Adrenal gland (tissue), 19 donors: ENCODE measurements at places on chromosomes 1 and 21. TPM values are rescaled to one million over a fixed set of nuclear protein-coding genes. Genes with fewer than 3 reads are reported as not detected.

The METTL25B gene
- polyA plus RNA-seq = 17.4 TPM

The PTPRC gene
- 2.5 TPM for polyA plus RNA-seq

The TNFRSF1B gene
- polyA plus RNA-seq = 7.7 TPM

The OR2L5 gene
- not detected for polyA plus RNA-seq

The HPDL gene
- 0.37 TPM for polyA plus RNA-seq

The FAM229A gene
- polyA plus RNA-seq = 56.7 TPM

The LRRC71 gene
- 0.20 TPM for polyA plus RNA-seq
